ENCODE measurements at places on chromosomes 16 and 17.
A peak's percentile ranks its signal among the peaks of the same experiment; 100 is the strongest.

GRCh38 chr16:57341062-57341440 is 17.5 kb upstream of the CCL22 start:
- DNase-seq: no peak

DNA sequence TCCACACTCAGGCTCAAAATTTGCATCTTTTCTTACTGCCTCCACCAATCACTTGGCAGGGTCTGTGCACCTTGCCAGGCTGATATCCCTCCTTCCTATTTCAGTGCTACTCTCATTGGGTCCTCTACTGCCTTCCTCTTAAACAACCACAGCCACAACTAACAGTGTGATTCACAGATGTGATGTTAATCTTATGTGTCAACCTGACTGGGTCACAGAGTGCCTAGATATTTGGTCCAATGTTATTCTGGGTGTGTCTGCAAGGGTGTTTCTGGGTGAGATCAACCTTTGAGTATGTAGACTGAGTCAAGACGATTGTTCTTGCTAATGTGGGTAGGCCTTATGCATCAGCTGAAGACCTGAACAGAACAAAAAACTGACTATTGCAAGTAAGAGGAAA is 51.3 kb upstream of the IRX6 start:
- no peak for DNase-seq

DNA sequence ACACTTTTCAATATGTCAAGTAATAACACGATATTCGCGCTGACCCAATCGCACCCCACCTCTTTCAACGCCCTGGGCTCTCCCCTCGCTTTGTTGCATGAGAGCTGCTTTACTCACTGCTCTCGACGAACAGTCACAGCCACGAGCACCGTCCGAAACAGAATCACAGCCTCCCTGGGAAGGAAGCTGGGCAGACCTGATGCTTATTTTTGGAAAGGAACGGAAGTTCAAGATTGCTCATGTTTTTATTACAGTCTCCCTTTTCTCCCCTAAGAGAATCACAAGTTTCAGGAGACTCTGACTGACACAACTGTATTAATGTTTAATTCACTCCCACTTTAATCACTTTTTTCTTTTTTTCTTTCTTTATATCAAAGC is 67.8 kb downstream of the ANKRD11 start:
- DNase-seq: no peak

GRCh38 chr16:59305850-59306249 is 571.7 kb upstream of the GOT2 start:
- no peak for DNase-seq

GRCh38 chr16:50719401-50720337 is 22.2 kb upstream of the CYLD start:
- no peak for DNase-seq

GRCh38 chr16:57419506-57419905 is 14.9 kb downstream of the CCL17 start:
- DNase-seq: no peak

DNA sequence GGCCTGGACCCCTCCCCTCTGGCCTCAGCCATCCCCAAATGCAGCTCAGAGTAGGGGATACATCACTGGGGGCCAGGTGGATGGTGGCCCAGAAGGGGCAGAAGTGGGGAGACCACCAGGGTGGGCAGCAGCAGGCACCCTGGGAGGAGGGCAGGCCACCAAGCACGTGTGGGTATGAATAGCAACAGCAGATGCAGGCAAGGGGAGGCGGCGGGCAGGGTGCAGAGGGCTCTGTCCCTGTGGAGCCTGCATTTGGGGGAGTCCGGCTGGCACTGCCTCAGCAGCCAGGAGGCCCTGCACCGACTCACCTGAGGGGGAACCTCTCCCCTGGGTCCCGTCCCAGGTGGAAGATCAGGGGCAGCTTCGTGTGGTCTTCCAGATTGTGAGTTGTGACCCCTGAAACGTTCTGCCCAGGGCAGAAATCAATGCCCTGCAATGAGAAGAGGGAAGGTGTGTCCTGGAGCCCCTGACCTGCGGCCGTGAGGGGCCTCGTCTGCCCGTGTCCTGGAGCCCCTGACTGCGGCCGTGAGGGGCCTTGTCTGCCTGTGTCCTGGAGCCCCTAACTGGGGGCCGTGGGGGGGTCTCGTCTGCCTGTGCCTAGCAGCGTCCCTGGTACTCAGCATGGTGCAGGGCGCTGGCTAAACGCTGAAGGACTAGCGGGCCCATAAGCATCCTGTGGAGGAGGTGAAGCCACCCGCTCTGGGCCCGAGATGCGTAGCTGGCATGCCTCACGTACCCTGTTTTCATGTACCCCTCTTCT is 10.7 kb upstream of the APRT start:
- no peak for DNase-seq

GRCh38 chr16:83817022-83817421 is 9.2 kb downstream of the HSBP1 start:
- DNase-seq: no peak

- no peak for DNase-seq
These were observed 86.2 kb downstream of the OR1D5 start for GRCh38 chr17:2977157-2977556.

- no peak for DNase-seq
These were observed 5.1 kb downstream of the LYRM9 start for GRCh38 chr17:27888067-27888466.

DNA sequence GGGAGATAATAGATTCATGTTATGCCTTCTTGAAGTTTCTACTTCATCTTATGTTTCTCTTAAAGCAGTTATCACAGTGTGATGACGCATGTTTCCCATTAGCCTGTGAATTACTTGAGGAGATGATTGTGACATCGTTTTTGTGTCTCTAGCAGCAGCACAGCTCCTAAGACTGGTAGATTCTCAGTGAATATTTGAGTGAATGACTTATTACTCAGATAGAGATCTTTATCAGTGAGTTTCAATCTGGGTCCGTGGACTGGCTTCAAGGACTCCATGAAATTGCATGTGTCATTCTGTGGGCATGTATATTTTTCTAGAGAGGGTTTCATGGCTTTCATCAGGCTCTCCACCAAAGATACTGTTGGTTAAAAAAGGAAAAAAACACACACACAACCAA is 29.9 kb downstream of the YPEL2 start:
- peak; percentile 30 for DNase-seq

- DNase-seq: no peak
These were observed at the start of gene RHBDL3 for GRCh38 chr17:32265192-32265923. TSS of gene RHBDL3 (plus strand) at chr17:32265832. CDS start at chr17:32266190, 358 bp downstream.

- DNase-seq: no peak
These were observed 240.0 kb upstream of the ZFHX3 start for GRCh38 chr16:73287859-73288405.

DNA sequence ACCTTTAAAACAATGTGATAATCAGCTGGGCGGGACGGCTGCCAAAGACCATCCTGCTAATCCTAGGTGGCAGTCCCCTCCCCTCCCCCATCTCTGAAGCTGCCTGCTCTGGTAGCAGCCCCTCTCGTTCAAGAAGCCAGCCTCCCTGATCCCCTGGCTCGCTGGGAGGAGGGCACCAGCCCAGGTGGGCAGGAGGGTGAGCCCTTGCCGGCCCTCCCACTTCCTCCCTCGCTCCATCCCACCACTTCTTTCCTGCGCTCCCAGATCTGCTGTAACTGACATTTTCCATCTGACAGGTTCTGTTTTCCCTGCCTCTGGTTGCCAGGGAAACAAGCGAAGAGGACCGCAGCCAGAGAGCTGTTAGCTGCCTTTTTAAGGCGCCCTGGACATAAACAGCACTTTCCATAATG is 155.7 kb upstream of the TNRC6C start:
- no peak for DNase-seq

DNA sequence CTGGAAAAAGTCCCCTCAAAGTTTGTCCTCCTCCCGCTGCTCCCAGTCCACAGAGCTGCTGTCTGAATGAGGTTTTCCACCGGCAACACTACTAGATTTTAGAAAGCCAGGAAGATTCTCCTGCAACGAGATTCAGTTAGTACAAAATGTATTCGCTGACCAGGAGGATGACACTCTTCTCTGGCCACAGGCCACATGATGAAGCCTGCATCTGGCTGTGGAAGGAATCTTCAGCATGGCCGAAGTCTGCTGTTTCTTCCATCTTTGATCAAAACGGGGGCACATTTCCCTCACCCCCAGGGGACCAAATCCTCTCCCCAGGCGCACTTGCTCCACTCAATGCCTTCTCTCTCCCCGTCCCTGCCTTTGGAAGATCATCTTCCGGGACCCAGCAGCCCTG is 215.8 kb upstream of the NLRP1 start:
- no peak for DNase-seq

DNA sequence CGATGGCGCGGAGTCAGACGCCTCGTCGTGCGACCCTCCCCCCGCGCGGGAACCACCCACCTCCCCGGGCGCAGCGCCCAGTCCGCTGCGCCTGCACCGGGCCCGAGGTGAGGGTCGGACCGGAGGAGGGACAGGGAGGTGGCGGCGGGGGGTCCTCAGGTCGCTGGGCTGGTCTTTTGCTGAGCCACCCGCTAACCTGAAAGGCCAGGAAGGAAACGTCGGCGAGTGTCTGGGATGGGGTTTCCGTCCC is 4.9 kb downstream of the TBX2 start:
- DNase-seq: no peak

- no peak for DNase-seq
These were observed 13.1 kb downstream of the MBTPS1 start for GRCh38 chr16:84103678-84104077.

DNA sequence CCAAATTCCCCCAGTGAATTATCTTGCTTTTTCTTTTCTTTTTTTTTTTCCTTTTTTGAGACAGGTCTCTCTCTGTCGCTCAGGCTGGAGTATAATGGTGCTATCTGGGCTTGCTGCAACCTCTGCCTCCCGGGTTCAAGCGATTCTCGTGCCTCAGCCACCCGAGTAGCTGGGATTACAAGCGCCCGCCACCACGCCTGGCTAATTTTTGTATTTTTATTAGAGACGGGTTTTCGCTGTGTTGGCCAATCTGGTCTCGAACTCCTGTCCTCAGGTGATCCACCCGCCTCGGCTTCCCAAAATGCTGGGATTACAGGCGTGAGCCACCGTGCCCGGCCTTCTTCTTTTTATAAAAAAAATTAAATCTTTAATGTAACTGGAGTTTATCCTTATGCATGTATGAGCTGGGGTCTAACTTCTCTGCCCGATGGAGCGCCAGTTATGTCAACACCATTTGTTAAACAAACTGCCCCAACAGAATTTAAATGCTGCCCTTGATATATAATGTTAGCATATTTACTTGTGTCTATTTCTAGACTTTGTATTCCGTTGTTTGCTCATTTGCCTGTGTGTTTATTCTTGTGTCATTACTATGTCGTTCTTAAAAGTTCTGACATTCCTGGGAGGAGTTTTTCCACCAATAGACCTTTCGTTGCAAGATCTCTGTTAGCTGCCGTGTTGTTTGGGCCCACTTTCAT is 535 bp upstream of the AURKB start:
- DNase-seq: no peak

DNA sequence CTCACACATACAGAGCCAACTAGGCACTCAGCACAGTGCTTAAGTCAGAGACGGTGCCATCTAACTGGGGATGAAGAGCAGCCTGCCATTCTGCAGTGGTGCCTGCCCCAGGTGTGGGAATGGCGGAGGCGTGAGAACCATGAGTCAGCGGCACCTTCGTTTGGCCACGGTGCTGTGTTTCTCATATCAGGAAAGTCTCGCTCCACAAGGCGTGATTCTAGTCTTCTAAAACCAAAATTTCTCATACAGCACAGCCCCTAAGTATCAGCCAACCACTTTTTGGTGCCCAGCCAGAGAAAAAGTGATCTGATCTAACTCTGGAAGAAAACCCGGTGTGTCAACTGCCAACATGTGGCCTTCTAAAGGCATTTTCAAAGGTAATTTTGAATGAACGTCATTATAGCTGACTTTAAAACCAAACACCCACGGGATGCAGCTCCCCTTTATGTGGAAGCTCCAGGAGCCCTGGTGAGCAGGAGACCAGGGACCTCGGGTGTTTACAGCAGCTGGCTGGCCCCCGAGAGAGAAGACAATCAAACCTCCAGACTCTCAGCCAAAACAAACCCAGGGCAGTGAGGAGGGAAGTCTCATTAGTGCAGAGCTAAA is 54.6 kb downstream of the ABCC12 start:
- no peak for DNase-seq

DNA sequence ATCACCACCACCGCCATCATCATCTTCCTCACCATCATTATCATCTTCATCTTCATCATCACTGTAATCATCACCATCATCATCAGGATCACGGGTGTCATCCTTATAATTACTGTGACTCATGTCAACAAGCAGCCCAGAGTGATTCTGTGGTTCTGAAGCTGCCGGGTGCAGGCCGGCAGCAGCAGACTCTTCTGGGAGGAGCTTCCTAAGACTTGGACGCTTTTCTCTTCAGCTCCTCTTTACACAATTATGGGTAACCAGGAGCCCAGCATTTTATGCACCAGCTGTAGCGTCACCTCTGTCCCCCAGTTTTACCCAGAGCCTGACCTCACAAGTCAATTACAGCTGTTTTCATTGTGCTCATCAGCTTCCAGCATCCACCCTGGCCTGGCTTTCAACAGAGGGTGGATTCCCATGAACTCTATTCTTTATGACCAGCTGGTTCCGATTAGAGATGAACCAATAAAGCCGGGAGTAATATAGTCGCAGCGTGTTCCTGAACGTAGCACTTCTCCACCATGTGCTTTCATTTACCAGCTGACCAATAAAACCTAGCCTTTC is 275.8 kb downstream of the FOXL1 start:
- no peak for DNase-seq

DNA sequence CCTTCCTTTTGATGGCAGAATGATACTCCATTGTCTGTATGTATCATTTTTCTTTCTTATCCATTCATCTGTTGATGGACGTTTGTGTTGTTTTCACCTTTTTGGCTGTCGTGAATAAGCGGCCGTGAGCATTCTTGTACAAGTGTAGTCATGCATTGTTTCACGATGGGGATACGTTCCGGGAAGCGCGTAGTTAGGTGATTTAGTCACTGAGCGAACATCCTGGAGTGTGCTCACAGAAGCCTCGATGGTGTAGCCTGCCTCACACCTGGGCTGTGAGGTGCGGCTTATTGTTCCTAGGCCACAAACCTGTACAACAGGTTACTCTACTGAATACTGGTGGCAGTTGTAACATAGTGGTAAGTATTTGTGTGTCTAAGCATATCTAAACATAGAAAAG is 136.5 kb downstream of the CMIP start:
- no peak for DNase-seq

GRCh38 chr17:50439008-50439407 is 13.0 kb downstream of the ACSF2 start:
- no peak for DNase-seq

- no peak for DNase-seq
These were observed 35.7 kb downstream of the PECAM1 start for GRCh38 chr17:64354824-64355535.

All from stimulated activated naive CD8-positive, alpha-beta T cell treated with anti-CD3 and anti-CD28 coated beads, Interleukin-15, amount 100 ng/mL, for 72 hours (primary cell).